ENCODE measurements at places on chromosomes 2 and 18. TPM values are rescaled to one million over a fixed set of nuclear protein-coding genes. Genes with fewer than 3 reads are reported as not detected.

GEN1 gene
- total RNA-seq, result 6.2 TPM

KLF11 gene
- 7.0 TPM for total RNA-seq

DNA sequence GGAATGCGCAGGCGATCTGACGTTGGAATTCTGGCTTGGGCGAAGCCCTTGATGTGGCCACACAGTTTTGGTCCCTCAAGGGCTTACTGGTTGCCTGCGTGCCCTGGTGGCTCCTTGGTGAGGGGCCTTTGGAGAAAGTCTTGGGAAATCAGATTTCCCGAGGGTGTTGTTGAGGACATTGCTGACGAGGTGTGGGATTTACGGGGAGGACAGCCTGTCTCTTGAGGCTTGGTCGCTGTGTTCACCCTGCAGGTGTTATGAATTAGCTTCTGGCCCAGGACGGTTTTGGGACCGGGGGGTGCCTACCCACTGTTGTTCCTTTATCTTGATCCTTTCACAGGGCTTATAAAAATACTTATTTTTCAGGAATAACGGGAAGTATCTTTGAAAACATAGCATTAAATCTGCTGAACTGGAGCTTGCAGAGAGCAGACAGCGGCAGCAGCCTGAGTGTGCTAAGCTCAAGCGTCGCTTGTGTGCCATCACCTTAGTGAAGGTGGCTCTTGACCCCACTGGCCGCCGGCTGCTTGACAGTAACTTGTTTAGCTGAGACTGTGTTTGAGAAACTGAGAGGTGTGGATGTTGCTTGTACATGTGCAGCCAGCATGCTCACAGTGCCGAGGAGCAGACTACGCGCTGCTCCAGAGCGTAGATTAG is 4.2 kb downstream of the CTDP1 start:
- peaks cover 4% of the 10 kb centered on the region for H3K36me3 ChIP-seq
- H3K27me3 ChIP-seq, result no peaks in the 10 kb centered on the region
- DNase-seq, result no peak
- no peak overlapping the region for H3K27ac ChIP-seq
- H3K4me3 ChIP-seq, result no peak overlapping the region

GRCh38 chr2:64225491-64225890 is 81.3 kb upstream of the PELI1 start:
- no peak for DNase-seq
- H3K27ac ChIP-seq, result no peak overlapping the region
- no peaks in the 10 kb centered on the region for H3K27me3 ChIP-seq
- H3K4me1 ChIP-seq, result peaks cover 28% of the 10 kb centered on the region
- H3K36me3 ChIP-seq, result no peaks in the 10 kb centered on the region
- H3K4me3 ChIP-seq, result no peak overlapping the region

- H3K36me3 ChIP-seq, result no peaks in the 10 kb centered on the region
- H3K27me3 ChIP-seq, result no peaks in the 10 kb centered on the region
- H3K27ac ChIP-seq, result no peak overlapping the region
- H3K4me1 ChIP-seq, result no peaks in the 10 kb centered on the region
Observed at GRCh38 chr2:211836409-211836808, 702.2 kb downstream of the ERBB4 start.

GRCh38 chr18:23085066-23085465 is 50.2 kb upstream of the CABLES1 start:
- H3K36me3 ChIP-seq, result no peaks in the 10 kb centered on the region
- no peak for DNase-seq
- no peaks in the 10 kb centered on the region for H3K27me3 ChIP-seq
- H3K4me1 ChIP-seq, result no peaks in the 10 kb centered on the region
- H3K4me3 ChIP-seq, result no peak overlapping the region

GRCh38 chr2:46006473-46007025 is 290.7 kb upstream of the EPAS1 start:
- no peaks in the 10 kb centered on the region for H3K27me3 ChIP-seq
- no peaks in the 10 kb centered on the region for H3K4me1 ChIP-seq
- DNase-seq, result no peak
- no peak overlapping the region for H3K27ac ChIP-seq
- H3K36me3 ChIP-seq, result no peaks in the 10 kb centered on the region

PSMA8 gene
- total RNA-seq, result 0.75 TPM

DNA sequence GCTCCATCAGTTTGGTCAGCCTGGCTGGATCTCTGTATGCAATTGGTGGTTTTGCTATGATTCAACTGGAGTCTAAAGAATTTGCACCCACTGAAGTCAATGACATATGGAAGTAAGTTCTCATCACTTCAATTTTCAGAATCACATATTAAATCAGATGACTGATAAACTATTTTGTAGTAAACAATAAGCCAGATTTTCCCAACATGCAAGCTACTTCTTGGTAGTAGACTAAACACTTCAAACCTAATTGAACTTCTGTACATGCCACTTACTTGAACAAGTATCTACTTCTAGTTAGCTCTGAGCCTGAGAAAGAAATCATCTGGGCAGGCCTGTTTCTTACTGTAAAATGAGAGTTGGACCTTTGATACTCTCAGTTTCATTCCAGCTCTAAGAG is 11.4 kb downstream of the KLHL41 start:
- DNase-seq, result no peak
- H3K27ac ChIP-seq, result no peak overlapping the region
- H3K4me1 ChIP-seq, result no peaks in the 10 kb centered on the region

DNA sequence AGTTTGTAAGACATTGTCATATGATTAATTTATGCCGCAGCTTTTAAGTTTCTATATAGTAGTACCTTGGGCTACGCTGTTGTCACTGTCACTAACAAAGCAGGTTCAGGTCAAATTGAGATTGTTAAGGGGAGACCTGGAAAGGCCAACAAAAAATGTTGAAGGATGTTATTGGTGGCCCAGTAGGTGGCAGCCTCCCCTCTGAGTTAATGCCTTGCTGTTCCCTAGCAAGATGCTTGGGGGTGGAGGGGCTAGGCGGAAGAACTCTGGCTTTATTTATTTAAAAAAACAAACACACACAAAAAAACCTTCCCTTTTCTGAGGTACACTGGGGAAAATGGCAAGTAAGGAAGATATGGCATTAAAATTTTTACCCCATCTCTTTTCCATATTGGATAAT is 128.3 kb upstream of the ATP5MC3 start:
- H3K27me3 ChIP-seq, result no peaks in the 10 kb centered on the region
- DNase-seq, result no peak
- H3K27ac ChIP-seq, result no peak overlapping the region

BARD1 gene
- total RNA-seq, result 8.8 TPM

DSG1 gene
- total RNA-seq, result not detected

DNA sequence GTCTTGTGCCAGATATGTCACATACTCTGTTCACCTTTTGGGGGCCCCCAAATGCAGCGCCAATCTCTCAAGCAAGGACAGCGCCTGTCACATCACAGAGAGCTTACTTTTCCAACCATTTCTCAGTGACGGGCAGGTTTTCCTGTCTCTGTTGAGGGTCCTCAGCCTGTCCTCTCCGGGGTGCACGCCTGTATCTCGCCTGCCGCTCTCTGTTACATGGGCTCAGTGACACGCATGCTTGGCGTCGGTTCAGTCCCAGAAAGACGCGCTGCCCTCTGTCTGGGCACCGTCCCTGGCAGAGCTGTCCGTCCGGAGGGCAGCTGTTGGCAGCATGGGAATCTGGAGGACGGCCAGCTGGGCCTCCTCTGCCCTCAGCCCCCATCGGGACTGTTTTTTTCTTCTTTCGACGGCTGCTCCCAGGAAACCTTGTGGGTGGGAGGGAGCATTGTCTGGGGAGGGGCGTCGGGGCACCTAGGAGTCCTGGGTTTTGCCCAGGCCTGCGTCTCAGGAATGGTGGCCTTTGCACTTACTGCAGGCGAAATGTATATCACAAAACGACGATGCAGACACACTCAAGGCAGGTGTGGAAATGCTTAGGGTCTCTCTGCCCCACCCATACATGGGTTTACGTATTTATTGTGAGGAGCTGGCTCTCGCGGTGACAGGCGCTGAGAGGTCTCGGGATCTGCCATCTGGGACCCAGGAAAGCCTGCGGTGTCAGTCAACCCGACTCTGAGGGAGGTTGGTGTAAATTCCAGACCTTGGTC is 30.9 kb downstream of the RTP5 start:
- H3K4me1 ChIP-seq, result no peaks in the 10 kb centered on the region
- H3K27me3 ChIP-seq, result no peaks in the 10 kb centered on the region
- no peak overlapping the region for H3K4me3 ChIP-seq
- no peak overlapping the region for H3K27ac ChIP-seq

DNA sequence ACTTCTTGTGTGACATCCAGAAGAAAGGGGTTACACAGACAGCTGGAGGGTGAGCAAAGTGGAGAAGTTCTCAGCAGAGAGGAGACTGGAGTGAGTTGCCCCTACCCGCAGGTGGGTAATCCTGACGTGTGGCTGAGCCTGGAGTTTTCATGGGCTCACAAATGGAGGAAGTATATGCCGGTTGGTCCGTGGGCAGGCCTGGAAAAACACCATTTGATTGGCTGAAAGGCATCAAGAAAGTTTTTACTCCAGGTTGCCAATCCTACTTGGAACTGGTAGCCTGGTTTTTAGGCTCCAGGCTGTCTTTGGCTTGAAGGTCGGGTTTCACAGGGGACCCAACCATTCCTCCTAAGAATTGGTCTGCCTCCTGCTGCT is 1177.4 kb upstream of the LRRTM1 start:
- no peaks in the 10 kb centered on the region for H3K4me1 ChIP-seq
- no peak for DNase-seq
- no peak overlapping the region for H3K27ac ChIP-seq
- H3K4me3 ChIP-seq, result no peak overlapping the region
- H3K27me3 ChIP-seq, result no peaks in the 10 kb centered on the region

- H3K36me3 ChIP-seq, result no peaks in the 10 kb centered on the region
- no peak for DNase-seq
- no peaks in the 10 kb centered on the region for H3K4me1 ChIP-seq
Observed at GRCh38 chr2:74345272-74345943, 2.2 kb upstream of the SLC4A5 start.

DNA sequence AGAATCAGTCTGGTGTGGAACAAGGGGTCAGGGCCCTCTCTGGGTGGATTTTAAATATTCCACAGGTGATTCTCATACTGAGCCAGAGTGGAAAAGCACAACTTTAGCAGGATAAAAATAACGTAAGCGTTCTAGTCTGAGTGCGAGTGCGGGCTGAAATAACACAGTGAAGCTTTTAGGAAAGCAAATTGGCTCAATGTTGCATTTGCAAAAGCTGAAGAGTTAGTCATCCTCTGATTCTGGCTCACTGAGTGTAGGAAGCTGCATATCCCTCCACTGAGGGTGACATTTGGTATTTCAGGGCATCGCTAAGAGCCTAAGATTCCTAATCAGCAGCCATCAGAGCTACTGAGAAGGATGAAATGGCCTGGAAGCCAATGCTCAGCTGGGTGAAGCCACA is 134.7 kb downstream of the RIF1 start:
- no peak overlapping the region for H3K27ac ChIP-seq
- no peak for DNase-seq
- H3K4me1 ChIP-seq, result no peaks in the 10 kb centered on the region
- no peaks in the 10 kb centered on the region for H3K27me3 ChIP-seq
- H3K36me3 ChIP-seq, result no peaks in the 10 kb centered on the region

DNA sequence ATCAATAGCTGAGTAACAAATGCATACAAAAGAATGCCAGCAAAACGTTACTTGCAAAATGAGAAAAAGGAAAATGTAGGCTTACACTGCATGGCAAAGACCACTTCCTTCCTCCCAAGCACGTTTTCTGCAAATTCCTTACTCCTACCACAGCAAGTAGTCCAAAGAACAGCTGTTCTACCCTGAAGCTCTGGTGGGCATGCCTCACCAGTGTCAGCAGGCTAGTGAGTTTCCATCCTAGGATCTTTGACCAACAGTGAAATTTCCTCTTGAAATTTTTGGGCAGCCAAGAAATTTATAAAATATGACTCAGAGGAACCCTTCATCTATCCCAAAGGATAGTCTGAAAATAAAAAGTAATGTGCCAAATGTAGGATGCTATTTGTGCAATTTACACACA is 123.9 kb downstream of the ZNF532 start:
- no peak for DNase-seq
- H3K36me3 ChIP-seq, result no peaks in the 10 kb centered on the region
- no peak overlapping the region for H3K27ac ChIP-seq
- H3K4me1 ChIP-seq, result no peaks in the 10 kb centered on the region

GRCh38 chr2:143901185-143901842 is 618.6 kb downstream of the ZEB2 start:
- no peaks in the 10 kb centered on the region for H3K4me1 ChIP-seq
- H3K27me3 ChIP-seq, result no peaks in the 10 kb centered on the region
- no peak overlapping the region for H3K4me3 ChIP-seq
- DNase-seq, result no peak

GRCh38 chr18:11245879-11246278 is 96.5 kb upstream of the PIEZO2 start:
- no peaks in the 10 kb centered on the region for H3K36me3 ChIP-seq
- H3K4me1 ChIP-seq, result no peaks in the 10 kb centered on the region
- no peak for DNase-seq
- H3K4me3 ChIP-seq, result no peak overlapping the region
- no peaks in the 10 kb centered on the region for H3K27me3 ChIP-seq
- no peak overlapping the region for H3K27ac ChIP-seq

GRCh38 chr2:23326330-23326729 is 58.6 kb upstream of the KLHL29 start:
- H3K27me3 ChIP-seq, result no peaks in the 10 kb centered on the region
- no peak overlapping the region for H3K27ac ChIP-seq
- DNase-seq, result no peak
- no peaks in the 10 kb centered on the region for H3K4me1 ChIP-seq
- no peaks in the 10 kb centered on the region for H3K36me3 ChIP-seq

GRCh38 chr18:3538456-3538855 is 88.5 kb downstream of the TGIF1 start:
- no peaks in the 10 kb centered on the region for H3K27me3 ChIP-seq
- no peak for DNase-seq
- H3K4me3 ChIP-seq, result no peak overlapping the region
- H3K27ac ChIP-seq, result no peak overlapping the region

- peaks cover 100% of the 10 kb centered on the region for H3K4me1 ChIP-seq
- peak overlapping the region; percentile 35 for H3K4me3 ChIP-seq
- H3K36me3 ChIP-seq, result no peaks in the 10 kb centered on the region
- DNase-seq, result peak; percentile 88
- H3K27me3 ChIP-seq, result no peaks in the 10 kb centered on the region
- H3K27ac ChIP-seq, result peak overlapping the region; percentile 97
Observed at GRCh38 chr2:43174368-43174916, 52.0 kb downstream of the ZFP36L2 start.

DNA sequence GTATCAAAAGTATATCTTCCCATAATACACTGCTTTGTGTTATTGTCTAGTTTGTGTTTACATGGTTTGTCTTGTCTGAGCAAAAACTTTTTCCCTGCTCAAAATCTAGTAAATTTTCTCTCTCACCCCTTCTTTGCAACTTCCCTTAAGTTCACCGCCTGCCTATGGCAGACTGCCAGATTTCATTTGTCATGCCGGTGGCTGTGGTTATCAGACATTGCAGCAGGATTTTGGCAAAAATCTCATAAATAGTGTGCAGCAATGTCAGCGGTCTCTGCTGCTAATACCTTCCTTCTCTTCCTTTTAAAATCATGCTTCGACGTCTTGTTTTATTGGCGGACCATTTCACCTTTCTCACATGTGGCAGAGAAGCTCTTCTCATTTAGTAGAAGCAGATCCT is 45.6 kb upstream of the TMEM178A start:
- no peaks in the 10 kb centered on the region for H3K36me3 ChIP-seq
- H3K4me1 ChIP-seq, result no peaks in the 10 kb centered on the region
- no peaks in the 10 kb centered on the region for H3K27me3 ChIP-seq
- H3K4me3 ChIP-seq, result no peak overlapping the region

NAT8 gene
- not detected for total RNA-seq
